ENCODE measurements at places on chromosomes 3 and 15. TPM values are rescaled to one million over a fixed set of nuclear protein-coding genes. Genes with fewer than 3 reads are reported as not detected.

RPLP1 gene
- polyA plus RNA-seq = 1,397 TPM

HRG gene
- polyA plus RNA-seq = not detected

BOC gene
- 1.9 TPM for polyA plus RNA-seq

GOLGA8S gene
- polyA plus RNA-seq = 0.01 TPM

SNX22 gene
- 6.7 TPM for polyA plus RNA-seq

COL8A1 gene
- 7.3 TPM for polyA plus RNA-seq

DNA sequence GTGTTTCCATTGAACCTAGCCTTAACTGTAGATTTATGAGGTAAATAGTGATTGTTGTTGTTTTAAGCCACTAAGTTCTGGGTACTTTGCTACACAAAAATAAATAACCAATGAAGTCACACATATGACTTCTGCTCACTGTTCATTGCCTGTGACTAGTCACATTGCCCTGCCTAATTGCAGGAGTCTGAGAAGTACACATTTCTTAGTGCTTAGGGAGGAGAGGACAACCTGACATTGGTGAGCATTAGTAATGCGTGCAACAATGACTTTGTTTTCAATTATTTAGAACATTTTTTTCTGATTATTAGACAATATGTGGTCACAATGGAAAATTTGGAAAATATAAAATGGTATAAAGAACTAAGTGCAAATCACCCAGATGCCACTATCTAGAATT, 133.2 kb upstream of the DAZL start:
- no peak for DNase-seq

- no peak for DNase-seq
Measured at GRCh38 chr15:40369971-40370370, 12.0 kb downstream of the DISP2 start.

DNA sequence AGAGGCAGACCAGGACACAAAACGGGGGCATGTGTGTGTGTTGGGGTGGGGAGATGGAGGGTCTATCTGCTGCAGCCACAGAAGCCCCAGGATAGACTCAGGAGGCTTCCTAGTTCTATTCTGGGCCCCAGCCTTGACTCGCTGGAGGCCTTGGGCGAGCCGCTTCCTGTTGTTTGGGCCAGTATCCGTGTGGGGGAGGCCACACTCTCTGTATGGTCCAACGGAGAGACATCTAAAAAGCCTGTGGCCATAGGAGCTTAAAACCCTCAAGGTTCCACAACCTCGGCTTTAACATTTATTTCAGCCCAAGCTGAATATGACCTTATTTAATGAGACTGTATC, 32.8 kb downstream of the POC1A start:
- DNase-seq = peak; percentile 67

- DNase-seq = no peak
Measured at GRCh38 chr3:37937156-37937555, 53.4 kb upstream of the VILL start.

DNA sequence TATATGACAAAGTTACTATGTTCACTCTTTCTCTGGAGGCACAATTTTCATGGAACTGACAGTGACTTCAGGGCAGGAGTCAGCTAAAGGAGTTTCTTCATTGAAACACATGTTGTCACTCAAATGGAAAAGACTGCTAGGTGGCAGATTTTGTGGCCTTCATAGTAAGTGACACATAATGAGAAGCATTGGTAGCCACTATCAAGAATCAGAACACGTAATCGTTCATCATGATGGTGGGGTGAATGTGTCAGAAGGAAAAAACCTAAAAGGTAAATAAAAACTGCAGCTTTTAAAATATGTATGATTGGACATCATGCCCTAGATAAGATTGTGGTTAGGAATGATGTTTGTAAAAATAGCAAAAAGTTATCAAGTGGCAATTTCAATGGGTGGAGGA, 1491.0 kb downstream of the SI start:
- DNase-seq = no peak

DNA sequence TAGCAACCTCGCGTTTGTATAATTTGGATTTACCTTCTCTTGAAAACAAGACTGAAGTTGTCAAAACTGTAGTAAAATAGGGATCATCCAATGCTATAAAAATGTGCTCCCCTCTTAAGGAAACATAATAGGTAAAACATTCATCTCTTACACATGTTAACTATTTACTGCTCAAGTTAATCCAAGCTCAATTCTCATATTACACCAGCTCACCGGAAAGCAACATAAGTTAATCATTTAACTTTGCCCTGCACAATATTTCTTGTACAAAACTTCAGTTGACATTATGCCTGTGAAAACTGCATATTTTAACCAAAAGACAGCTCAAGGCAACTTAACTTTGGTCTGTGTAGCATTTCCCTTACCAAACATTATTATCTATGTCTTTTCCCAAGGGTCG, 634.2 kb downstream of the NAALADL2 start:
- DNase-seq = no peak

DNA sequence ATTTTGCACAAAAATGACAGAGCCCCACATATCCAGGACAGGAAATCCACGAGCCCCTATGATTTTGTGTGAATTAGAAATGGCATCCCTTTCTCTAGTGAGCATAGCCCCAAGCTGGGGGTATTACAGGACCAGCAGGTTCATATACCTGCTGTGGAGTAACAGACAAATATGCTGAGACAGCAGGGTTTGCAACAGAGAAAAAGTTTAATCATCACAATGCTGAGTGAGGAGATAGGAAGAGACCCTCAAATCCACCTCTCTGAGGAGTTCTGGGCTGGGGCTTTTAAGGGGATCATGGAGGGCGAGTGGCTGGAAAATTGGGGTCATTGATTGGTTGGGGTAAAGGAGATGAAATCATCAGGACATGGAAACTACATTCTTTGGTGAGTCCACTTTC, 8.4 kb upstream of the MYZAP start:
- no peak for DNase-seq

DNA sequence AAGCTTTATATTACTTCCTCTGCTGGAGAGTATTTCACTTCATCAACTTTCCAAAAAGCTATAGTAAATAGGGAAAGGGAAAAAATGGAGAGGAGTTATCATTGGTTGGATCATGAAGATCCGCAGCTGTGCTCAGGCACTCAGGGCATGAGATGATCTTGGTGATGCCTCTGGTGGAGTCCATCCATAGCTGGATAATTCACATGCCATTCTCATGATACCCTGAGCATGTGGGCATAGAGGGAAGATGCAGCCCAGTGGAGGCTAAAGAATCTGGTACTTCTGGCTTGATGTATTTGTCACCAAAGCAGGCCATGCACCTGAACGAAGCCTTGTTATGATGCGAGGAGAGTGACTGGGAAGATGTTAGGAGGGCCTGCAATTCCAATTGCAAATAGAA, 150.2 kb downstream of the CHST2 start:
- DNase-seq = no peak

- DNase-seq = no peak
Measured at GRCh38 chr3:65080432-65080831, 392.6 kb upstream of the ADAMTS9 start.

- DNase-seq = no peak
Measured at GRCh38 chr3:195729476-195730251, 8.9 kb downstream of the MUC20 start.

DNA sequence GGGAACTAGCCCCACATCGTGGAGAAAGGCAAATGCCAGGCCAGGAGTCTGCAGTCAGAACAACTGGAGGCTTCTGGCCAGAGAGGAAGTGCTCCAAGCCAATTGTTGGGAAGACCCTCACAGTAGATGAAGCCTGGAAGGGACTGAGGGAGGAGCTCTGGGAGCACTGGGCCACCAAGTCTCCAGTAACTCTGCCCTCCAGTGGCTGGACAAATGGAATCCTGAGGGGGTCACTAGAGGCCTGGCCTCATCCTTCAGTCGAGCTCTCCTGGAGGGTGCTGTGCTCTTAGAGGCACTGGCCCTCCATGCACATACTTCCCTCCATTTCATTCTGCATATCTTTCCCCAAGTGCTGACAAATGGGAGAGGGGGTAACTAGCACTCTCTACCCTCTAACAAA, 103.0 kb downstream of the MYLK start:
- DNase-seq = no peak

DNA sequence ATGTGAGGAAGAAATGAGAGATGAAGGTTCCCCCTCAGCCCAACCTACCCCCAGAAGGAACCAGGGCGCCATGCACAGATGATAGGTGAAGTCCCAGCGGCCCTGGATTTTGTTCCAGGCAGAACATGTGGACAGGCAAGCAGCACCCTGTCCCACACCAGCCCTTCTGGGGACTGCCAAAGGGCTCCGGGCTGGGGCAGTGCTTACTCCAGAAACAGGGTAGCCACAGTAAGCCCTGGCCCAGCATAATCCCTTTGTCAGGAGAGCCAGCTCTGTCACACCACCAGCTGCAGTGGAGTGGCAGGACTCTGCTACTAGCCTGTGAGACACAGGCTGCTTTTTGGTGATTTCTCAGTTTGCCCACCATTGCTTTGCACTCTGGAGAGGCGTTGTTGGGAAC, 6.3 kb downstream of the FBXL22 start:
- no peak for DNase-seq

DNA sequence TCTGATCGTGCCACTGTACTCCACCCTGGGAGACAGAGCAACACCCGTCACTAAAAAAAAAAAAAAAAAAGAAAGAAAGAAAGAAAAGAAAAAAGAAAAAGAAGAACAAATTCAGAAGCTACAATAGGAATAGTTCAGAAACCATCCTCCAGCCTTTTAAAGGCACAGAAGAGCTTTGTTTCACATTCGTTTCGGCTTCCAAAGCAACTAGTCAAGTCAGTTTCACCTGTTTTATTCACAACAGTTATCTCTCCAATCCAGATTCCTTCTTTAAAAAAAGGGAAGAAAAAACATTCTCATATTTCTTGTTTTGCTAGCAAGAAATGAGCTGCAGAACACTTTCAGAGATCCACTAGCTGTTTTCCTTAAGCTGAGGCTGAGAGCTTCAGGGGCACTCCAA, 767.7 kb upstream of the CFAP20DC start:
- DNase-seq = no peak

DNA sequence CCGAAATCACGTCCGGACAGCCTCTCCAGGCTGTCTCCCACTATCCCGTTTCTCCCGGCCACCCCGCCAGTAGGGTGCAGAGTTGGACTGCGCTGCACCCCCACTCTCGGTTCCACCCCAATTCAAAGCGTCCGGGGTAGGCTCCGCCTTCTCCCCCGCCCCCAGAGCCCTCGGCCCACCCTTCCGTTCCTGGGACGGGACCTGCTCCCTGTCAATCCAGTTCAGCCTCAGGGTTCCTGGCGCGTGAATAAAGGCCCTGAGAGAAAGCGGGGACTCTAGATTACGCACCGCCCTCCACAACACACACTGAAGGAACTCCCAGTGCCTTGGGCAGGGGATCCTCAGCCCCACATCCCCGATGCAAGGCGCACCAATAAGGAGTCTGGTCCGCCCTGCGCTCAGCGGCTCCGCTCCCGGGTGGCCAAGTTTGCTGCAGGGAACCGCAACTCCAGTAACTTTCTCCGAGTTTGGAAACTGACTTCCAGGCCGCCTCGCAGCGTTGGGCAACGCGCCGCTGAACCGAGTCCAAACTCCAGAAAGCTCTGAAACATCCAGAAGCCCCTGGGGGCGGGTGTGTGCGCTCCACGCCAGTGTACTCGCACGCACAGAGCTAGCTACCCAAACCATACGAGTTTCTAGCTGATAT, 1.9 kb downstream of the ADAMTS9 start:
- peak; percentile 96 for DNase-seq

DNA sequence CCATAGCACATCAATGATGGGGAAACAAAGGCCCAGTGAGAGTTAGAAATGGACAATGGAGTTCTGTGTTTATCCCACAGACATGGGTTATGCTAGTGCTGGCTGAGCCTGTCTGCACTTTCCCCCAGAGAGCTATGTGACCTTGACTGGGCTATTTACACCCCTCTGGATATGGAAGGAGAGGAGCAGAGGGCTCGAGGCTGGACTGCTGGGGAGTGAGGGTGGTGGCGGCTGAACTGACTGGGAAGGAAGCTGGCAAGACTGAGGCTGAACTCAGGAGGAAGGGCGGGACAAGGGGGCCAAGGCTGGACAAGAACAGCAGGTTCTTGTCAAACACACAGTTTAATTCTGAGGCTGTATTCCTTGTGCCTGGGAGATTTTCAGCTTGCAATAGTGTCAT, 10.8 kb upstream of the INSYN1 start:
- no peak for DNase-seq

- DNase-seq = no peak
Measured at GRCh38 chr3:76245073-76245472, 459.7 kb upstream of the ZNF717 start.

GRCh38 chr15:71250936-71251583, 135.8 kb downstream of the THSD4 start:
- no peak for DNase-seq

DNA sequence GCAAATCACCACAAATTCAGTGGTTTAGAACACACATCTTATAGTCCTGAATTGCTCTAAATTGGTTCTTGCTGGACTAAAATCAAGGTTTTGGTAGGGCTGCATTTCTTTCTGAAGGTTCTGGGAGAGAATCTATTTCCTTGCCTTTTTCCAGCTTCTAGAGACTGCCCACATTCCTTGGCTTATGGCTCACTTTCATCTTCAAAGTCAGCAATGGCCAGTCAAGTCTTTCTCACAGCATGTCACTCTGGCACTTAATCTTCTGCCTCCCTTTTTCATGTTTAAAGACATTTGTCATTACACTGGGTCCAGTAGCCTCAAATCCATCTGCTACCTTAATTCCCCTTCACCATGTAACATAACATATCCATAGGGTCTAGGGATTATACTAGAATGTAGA, 149.0 kb downstream of the NEK10 start:
- DNase-seq = no peak

- no peak for DNase-seq
Measured at GRCh38 chr3:110859993-110860392, 211.6 kb upstream of the NECTIN3 start.

- DNase-seq = no peak
Measured at GRCh38 chr3:2568156-2568555, 469.5 kb downstream of the CNTN4 start.

- no peak for DNase-seq
Measured at GRCh38 chr15:67501836-67502461, 19.0 kb upstream of the C15orf61 start.

DNA sequence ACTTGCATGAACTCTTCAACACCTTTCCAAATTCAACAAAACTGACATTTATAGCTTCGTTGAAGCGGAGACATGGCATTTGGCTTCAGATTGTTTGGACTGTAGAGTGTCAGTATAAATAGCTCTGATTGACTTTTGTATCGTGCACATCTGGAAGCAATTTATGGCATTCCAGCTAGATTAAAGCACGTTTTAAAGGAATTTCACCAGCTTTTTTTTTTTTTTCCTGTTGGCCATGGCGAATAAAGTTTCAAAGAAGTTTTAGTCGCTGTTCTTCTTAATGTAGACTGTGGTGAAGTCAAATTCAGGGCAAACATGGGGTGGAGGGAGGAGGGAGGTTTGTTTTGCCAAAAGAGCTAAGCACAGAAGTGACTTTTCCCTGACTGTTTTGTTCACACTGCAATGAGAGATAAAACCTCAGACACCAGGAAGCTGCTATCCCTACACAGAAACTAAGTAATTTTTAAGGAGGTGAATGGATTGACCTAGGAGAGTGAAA, 391.0 kb upstream of the RARB start:
- DNase-seq = no peak

Measured in heart left ventricle (tissue), 16 donors.